ENCODE measurements at places on chromosomes 7 and 10.

- no peak for DNase-seq
Observed at GRCh38 chr7:130887957-130888371, 154.0 kb upstream of the KLF14 start.

GRCh38 chr7:144818511-144818910 lies 17.3 kb downstream of the TPK1 start:
- DNase-seq = no peak

GRCh38 chr10:77400033-77400432 lies 237.6 kb downstream of the KCNMA1 start:
- DNase-seq = no peak

GRCh38 chr7:152937282-152937681 lies 177.7 kb downstream of the ACTR3B start:
- DNase-seq = no peak

Measured in cardiac muscle cell (in vitro differentiated cells and primary cell).